ENCODE measurements at places on chromosomes 6 and 20.
A peak's percentile ranks its signal among the peaks of the same experiment; 100 is the strongest.

DNA sequence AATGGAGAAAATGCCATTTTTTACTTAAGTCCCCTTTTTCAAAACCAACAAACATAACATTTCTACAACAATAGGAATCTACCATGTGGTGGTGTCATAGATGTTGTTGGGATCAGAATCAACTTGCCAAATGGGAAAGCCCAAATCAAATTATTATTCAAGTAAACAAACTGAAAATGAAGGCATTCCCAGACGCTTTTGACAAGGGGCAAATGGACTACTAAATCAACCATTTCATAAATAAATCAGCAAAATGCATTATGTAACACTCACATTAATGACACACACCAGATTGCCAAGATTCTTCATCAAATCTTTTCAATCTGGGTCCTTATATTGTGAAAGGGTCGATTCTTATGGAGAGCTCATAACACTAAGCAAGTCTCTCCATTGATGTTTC is 375.6 kb downstream of the KIF16B start:
- no peak for DNase-seq

DNA sequence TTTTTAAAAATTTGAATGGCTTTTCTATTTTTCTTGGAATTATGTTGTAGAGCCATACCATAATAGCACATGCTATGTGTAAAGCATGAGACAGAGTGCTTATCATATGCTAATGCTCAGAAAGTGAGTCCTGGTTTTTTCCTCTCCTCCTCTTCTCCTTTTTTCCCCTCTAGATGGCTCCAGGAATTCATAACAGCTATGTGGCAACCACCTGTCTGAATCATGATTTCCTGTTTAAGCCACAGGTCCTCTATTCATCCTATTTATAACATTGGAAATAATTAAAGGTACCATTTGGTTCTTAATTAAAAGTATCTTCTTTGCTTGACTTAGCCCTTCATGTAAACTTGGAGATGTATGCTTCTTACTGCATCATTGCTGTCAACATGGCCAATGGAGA is 260.0 kb upstream of the MAP3K7 start:
- no peak for DNase-seq

DNA sequence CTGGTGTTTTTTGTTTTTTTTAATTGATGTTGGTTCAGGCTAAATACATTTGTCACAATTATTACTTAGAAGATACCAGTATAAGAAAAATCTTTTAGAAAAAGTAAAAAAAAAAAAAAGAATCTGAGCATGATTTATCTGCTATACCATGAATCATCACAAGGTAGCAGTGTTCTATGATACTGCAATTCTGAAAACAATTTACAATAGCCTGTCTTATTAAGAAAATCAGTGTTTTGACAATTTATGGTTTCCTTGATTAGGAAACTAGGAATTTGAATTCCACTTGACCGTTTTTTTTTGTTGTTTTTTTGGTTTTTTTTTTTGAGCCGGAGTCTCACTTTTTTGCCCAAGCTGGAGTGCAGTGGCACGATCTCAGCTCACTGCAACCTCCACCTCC is 9.3 kb upstream of the MAK start:
- peak; percentile 6 for DNase-seq

DNA sequence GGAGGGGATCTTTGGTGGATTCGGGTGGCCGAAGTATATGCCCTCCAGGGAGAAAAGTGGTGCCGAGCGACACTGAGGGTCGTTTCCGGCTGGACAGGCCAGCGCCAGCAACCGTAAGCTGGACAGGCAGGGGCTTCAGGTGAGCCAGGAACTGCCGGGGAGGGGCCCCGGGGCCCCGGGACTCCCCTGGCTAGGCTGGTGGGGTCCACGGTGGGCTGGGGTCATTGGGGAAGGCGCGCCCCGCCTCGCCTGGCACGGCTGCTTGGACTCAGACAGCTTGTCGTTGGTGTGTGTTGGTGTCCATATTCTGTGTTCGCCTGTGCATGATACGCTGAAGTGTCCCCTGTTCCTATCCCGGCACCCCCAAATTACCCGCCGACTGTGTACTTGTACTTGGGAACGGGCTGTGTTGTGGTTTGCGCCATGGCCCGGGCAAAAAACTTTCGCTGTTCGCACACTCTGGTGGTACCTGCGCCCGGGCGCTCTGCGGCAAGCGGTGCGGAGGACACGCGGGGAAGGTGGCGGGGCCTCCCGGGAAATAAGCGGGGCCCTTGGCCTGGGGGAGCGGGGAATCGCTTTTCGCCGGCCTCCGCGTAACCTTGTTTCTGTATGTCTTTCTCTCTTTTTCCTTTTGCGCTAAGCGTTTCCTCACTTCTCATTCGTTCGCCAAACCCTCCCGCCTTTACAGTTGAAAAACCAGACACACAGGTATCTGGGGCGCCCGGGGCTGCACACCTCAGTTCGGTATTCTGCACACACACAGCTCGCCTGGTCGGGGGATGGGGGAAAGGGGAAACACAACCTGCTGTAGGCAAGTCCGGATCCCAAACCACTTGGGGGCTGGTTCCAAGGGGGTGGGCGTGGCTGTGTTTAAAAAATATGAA is 3.2 kb downstream of the GNAS start:
- no peak for DNase-seq

DNA sequence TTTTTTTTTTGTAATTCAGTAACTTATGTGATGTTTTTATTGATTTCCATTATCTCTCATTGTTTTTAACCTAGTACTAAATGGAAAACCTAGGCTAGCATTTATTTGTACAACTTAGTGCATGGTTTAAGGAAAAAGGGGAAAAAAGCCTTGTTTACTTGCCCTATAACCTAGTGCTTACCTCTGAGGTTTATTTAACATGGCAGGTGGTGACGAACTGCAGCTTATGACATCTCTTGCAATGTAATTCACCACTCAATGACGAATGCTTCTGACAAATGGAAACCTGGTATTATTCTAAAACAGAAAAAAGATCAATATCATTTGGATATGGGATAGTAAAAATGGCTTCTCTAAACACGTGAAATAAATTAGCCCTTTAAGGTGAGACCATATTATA is 618.6 kb upstream of the FLRT3 start:
- DNase-seq: no peak

DNA sequence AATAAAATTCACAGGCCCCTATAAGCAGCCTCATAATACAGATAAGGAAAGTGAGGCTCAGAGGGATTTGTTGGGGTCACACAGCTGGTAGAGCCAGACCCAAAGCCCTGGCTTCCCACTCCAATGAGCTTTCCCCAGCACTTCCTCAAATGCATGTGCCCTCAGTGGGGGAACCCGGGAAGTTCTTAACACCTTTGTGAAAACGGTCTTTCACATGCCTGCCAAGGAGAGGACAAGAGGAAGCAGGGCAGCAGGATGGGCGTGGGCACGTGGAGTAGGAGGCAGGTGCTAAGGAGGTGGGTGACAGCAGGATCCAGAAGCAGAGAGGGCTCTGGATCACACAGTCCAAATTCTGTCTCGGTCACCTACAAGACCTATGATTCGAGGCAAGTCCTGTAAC is 598 bp downstream of the PI16 start:
- DNase-seq: no peak

DNA sequence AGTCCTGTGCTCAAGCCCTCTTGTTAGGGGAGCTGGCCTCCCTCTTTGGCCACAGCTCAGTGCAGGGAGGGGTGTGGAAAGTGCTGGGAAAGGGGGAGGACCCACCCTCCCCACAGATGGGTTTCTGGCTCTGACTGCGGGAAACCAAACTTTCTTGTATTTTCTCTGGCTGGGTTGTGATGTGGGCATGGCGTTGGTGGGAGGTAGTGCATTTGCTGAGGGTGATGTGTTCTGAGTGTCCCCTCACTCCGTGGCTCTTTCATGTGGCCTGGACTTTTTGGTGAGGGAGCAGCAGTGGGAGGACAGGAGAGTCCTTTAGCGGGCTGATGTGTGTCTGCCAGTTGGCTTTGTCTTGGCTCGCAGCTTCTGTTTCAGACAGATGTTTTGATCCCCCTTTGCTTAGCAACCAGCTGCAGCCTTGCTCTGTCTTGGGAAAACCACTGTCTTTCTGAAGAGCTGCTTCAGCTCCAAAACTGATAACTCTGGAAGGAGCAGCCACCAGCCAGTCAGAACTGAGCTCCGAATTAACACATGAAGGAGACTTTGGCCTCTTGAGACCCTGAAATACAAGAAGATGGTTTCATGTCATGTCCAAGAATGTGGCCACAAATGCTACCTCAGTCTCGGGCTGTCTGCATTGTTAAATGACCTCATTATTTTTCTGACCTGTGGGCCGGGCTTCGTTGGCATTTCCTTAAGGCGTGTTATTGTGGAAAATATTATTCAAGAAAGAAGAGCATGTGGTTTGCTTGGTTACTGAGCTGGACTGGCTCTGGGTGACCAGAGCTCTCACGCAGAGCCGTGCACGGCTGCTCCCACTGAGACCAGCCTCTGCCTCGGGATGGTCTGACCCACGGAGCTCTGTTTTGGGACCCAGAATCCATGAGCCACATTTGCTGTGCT is 21.5 kb downstream of the SYNJ2 start:
- peak; percentile 93 for DNase-seq

DNA sequence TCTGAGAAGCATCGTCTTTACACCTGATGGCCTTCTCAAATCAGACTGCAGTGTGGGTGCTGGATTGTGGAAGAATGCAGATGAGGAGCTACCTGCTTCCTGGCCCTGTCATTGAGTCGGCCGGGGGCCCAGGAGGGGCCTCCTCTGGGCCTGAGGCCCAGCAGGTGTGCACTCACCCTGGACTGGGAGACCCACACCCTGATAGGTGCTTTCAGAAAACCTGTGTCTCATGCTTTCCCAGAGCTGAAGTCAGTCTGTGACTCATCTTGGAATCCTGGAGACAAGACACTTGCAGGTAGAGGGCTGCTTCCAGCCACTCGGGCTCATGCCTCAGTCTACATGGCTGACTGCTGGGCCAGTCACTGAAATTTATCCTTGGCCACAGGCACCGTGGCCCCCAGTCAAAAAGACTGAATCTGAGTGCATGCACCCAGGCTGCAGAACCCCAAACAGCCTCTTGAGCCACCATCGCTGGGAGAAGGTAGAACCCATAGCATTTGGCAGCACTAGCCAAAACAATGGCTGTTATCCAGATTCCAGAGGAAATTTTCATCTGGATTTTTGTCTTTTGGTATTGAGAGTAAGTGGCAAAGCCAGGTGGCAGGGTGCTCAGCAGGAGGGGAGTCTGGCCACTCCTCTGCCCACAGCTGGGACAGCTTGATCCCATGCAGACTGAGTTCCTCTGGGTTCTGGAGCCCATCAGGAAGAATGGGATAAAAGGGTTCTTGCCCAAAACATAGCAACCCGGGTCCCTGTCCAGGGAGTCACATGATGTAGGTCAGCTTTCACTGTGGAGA is 182.0 kb upstream of the CST7 start:
- DNase-seq: no peak

GRCh38 chr6:105001906-105002305 is 45.0 kb downstream of the LIN28B start:
- DNase-seq: no peak

DNA sequence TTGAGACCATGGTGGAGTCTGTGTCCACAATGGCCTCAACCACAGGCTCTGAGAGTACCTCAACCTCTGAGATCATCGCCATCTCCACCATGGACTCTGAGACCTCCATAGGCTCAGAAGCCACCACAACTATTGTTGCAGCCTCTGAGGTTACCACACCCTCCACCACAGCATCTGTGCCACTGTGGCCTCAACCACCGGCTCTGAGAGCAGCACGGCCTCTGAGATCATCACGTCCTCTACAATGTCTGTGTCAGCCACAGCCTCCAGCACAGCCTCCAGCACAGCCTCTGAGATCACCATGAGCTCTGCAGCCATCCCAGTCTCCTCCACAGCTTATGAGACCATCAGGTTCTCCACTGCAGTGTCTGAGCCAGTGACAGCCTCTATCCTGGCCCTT is 19.4 kb upstream of the MUC21 start:
- no peak for DNase-seq

- peak; percentile 34 for DNase-seq
Observed at GRCh38 chr6:153032255-153032882, 29.9 kb upstream of the MTRF1L start.

DNA sequence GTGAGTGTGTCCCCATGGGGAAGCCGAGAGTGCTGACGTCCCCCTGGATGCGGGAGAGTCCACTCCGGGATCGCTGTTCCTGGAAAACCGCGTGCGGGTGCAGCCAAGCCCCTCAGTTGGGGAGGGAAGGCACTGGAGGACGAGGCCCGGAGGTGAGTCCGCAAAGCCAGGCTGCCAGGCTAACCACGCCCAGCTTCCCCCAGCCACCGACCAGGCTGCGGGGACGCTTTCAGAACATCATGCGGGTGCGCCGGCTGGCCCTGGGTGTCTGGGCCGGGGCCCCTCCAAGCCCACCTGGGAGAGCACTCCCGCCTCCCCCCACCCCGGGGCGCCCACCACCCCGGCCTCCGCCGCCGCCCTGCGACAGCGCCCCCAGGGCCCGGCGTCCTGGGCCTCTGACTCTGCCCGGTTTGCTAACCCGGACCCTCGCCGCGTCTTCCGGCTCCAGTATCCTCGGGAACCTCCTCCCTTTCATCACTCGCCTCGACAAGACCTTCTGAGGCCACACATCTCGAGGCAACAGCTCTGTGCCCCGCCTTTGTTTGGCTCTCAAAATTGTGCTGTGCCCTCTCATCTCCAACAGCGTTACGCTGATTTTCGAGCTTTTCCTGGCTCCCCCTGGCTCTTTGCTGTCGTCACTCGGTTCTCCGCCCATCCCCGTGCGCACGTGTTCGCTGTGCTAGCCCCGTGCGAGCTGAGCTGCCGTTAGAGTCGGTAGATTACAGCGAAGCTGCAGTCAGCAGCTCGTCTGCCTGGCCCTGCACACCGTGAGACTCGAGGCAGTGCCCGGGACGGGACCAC is 47.1 kb upstream of the ENTPD6 start:
- peak; percentile 37 for DNase-seq

DNA sequence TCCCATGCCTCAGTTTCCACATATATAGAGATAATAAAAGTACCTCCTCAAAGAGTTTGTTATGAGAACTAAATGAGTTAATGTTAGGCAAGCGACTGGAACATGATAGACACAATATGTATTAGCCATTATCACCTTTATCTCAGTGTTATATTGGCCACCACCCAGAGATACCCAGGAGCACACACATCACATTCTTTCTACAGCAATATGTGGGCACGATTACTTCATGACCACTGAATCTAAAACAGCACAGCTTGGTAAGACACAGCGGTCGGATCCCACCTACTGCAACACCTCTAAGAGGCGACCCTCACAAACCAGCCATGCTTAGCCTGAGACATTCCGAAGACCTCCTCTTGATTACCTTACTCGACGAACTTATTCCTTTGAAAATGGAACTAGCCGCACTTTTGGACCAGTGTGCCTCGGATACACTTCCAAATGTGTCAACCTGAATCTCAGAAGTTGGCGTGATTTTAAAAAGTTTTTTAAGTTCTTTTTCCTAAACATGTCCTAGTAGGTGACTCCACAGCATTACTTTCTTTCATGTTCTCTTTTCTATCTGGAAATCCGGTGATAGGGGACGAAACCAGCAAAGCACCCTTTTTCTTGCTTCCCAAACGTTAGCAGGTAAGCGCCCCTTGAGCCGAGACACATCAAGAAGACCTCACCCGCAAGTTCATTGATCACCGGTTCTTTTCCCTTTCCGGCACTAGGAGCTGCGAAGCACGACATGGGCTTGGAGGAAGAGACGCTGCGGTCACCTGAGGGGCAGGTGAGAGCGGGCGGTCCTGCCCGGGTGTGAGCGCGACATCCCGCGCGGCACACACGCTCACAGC is 923 bp downstream of the GMDS start:
- no peak for DNase-seq

Data from EL (cell line).